ENCODE measurements at places on chromosomes 13 and 19. TPM values are rescaled to one million over a fixed set of nuclear protein-coding genes. Genes with fewer than 3 reads are reported as not detected.

The GPR4 gene
- 0.20 TPM for total RNA-seq

The TEX29 gene
- 0.49 TPM for total RNA-seq

The TRPC4 gene
- total RNA-seq, result 0.69 TPM

The ZNF681 gene
- total RNA-seq, result 3.6 TPM

DNA sequence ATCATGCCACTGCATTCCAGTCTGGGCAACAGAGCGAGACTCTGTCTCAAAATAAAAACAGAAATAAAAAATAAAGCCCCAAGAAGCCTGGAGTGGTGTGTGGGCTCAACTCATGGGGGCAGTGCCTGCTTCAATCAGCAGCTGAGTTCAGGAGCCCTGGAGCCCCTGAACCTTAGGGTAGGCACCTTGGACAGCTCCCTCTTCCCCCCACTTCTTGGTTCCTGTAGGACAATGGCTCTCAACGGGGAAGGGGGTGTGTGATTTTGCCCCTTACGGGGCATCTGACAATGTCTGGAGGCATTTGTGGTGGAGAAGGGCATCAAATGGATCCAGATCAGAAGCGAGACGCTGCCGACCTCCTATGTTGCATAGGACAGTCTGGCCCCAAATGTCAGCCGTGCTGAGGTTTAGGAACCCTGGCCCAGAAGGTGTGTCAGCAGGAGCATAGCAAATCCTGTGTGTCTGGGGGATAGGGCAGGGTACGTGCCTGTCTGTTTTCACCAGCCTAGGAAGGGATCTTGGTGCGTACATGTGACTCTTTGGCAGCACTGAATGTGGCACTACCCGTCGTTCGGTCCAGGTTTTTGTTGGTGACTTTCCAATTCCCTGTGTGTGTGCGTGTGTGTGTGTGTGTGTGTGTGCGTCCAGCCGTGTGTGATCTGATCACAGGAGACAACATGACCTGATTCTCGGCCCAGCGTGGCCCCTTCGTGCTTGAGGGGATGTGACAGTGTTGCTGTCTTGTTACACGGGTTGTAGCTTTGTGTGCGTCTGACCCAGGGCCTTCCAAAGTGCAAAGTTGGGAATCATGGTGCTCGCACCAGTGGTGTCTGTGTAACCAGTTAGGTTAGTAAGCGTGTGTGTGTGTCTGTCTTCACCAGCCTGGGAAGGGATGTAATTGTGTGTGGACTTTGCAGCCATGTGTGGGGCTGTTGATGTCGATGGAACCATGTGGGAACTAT is 7.5 kb downstream of the IGLON5 start:
- DNase-seq, result no peak

- no peak for DNase-seq
These were observed 43.0 kb downstream of the CEP89 start for GRCh38 chr19:32928806-32929205.

- no peak for DNase-seq
These were observed 29.7 kb downstream of the GTF2F2 start for GRCh38 chr13:45149964-45150363.

DNA sequence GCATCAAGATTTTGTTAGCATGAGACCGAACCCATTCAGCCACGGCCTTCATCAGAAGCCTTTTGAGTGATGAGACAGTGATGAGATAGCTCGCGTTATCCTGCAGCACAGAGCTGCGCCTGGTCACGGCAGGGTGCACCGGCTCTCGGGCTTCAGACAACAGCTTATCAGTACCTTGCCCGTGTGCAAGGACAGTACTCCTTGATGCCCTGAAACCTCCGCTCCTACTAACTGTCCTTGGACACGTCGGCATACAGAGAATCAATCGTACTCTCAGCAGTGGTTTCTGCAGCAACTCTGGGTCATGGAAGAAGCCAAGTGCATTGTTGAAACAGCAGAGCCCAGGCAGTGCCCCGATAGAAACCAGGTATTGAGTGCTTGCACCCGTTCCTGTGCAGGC is 40.7 kb downstream of the IRS2 start:
- no peak for DNase-seq

GRCh38 chr19:35828692-35829301 is 16.2 kb upstream of the PRODH2 start:
- peak; percentile 19 for DNase-seq

GRCh38 chr13:43920965-43921674 is 41.4 kb downstream of the LACC1 start:
- DNase-seq, result no peak

DNA sequence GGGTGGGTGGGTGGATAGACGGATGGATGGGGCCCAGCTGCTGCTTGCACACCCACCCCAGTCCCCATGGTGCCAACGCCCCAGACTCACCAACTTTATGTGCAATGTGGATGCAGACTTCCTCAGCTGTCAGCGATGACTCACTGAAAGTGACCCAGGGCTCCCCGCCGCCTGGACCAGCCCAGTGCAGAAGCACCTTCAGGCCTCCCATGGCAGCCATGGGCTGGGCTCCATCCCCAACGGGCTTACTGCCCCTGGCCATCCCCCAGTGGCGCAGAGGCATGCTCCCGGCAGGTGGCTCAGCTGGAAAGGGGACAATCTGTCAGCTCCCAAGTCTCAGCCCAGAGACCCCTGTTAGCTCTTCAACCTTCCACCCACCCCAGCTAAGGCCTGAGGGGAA is 2.2 kb downstream of the TYK2 start:
- DNase-seq, result no peak

Data from skin of body (tissue), 3 donors.